ENCODE measurements at places on chromosomes 12 and 14.
A peak's percentile ranks its signal among the peaks of the same experiment; 100 is the strongest.

- DNase-seq = no peak
These were observed 49.5 kb upstream of the ATXN7L3B start for GRCh38 chr12:74488134-74488533.

GRCh38 chr12:98645572-98646067, 530 bp downstream of the APAF1 start:
- peak; percentile 2 for DNase-seq

GRCh38 chr12:112549031-112549430, 130.3 kb downstream of the PTPN11 start:
- no peak for DNase-seq

DNA sequence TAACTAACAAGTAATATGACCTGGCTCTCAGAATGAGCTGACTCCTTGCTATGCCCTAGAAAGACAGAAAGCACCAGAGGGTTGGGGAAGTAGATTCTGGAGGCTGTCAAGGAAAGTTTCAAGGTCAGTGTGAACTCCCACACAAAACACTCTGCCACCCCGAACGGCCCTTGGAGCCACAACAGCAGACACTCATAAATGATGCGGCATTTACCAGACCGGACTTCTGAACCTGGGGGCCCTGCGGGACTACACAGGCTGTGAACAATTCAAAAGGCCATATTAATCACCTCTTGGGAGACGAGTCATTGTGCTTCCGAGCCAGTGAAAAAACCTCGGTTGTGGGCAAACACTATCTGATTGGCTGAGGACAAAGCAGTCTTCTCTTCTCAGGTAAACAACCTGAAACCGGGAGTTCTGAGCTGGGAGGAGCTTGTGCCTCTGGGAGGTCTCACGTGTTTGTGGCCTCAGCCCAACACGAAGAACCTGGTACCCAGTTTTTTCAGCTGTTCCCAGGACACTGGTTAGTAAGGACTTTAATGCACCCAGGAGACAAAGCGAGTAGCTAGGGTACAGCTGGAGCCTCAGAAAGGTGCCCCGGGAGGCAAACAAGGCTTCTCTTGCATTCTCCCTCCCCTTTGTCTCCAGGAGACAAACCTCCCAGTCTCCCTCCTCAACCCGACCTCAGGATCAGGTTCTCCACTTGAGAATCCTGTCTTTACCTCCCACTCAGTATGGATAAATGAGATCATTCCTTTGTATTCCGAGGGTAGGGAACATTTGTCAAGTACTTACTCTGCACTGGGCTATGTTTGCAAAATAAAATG, 35.3 kb downstream of the VWF start:
- no peak for DNase-seq

DNA sequence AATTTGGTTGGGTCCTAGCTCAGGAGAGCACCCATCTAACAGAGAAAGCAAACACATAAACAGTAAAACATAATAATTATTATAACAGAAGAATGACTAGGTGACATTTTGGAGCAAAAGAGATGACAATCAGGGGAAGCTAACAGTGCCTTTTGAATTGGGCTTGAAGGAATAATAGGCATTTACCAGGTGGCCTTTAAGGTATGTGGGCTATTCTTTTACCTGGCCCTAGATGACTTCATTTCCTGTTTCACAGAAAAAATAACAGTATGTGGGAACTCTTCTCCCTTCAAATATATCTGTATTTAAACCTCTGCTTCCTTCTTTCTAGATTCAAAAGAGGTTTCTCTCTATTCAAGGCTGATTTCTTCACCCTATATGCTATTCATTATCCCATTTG, 3.8 kb downstream of the IRAK4 start:
- no peak for DNase-seq

DNA sequence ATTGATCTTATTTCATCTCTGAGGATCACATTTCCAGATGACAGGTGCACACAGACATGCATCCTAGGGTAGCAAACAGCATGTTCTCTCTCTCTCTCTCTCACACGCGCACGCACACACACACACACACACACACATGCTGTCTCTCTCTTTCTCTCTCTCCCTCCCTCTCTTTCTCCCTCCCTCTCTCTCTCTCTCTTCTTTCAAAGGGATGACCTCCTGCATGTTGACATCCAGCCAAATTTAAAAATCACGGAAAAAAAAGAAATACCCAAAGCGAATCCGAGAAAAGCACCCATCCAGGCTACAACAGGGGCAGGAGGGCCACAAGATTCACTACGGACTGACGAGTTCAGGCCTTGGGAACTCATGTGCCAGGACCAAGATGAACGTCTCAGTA, 2.3 kb downstream of the KSR2 start:
- no peak for DNase-seq

- no peak for DNase-seq
These were observed 566 bp upstream of the PRDM4 start for GRCh38 chr12:107761502-107761904.

DNA sequence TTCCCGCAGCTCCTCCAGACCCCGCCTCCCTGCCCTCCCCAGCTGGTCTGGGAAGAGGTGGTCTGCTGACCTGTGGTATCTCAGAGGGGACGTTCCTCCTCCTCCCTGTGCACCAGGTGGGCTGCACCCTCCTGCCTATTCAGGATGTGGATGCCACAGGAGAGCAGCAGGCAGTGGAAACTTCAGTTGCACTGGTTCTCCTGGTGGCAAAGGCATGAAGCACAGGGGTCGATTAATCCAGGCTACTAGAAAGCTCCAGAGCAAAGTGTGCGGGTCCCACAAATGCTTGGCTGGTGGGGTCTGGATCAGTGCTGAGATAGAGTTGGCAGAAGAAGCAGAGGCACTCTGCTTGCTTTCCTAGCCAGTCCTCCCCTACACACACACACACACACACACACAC, 197.0 kb downstream of the SLC41A2 start:
- DNase-seq = no peak

- no peak for DNase-seq
These were observed 308.1 kb downstream of the EGLN3 start for GRCh38 chr14:33642691-33643244.

- DNase-seq = no peak
These were observed 203.8 kb downstream of the TMEM132D start for GRCh38 chr12:129700036-129700435.

GRCh38 chr12:106769078-106769477, 5.4 kb upstream of the RIC8B start:
- no peak for DNase-seq

DNA sequence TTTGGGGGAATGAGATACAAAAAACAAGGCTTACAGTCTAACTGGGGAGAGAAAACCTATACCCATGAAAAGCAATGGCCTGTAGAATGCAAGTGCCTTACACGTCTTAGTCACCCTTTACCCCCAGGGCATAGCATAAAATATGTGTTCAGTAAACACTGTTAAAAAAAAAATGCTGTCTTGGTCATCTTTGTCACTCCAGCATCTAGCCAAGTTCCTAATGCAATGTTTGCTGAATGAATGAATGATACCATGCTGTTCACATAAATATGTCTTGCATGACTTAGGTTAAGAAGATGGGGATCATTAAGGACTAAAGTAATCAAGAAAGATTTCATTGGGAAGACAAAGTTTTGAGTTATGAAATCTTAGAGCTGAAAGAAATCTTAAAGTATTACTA, 38.5 kb downstream of the PPP2R5E start:
- DNase-seq = no peak

GRCh38 chr14:57389646-57390036, 745 bp upstream of the NAA30 start:
- DNase-seq = no peak

DNA sequence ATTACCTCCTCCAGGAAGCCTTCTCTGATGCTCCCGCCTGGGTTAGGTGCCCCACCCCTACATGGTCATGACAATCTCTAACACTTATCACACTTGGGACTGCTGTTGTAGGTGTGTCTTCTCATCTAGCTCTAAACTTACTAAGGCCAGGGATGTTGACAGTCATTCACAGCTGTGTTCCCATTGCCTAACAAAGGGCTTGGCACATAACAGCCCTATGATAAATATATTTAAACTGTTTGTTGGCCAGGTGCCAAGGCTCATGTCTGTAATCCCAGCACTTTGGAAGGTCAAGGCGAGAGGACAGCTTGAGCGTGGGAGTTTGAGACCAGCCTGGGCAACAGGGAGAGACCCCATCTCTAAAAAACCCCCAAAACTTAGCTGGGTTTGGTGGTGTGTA, 98.8 kb upstream of the RGS6 start:
- no peak for DNase-seq

GRCh38 chr14:90624227-90624626, 192.0 kb downstream of the TTC7B start:
- DNase-seq = no peak

All from activated T-cell treated with anti-CD3 and anti-CD28 coated beads for 1 hour (primary cell).